ENCODE measurements at places on chromosomes 2 and 18. TPM values are rescaled to one million over a fixed set of nuclear protein-coding genes. Genes with fewer than 3 reads are reported as not detected.

GRCh38 chr2:217853301-217853881 lies 149.4 kb downstream of the TNS1 start:
- peak; percentile 48 for DNase-seq

GRCh38 chr18:36516258-36516657 lies 218.7 kb downstream of the FHOD3 start:
- DNase-seq: no peak

- DNase-seq: no peak
Measured at GRCh38 chr2:201180010-201180409, 2.9 kb upstream of the CASP10 start.

DNA sequence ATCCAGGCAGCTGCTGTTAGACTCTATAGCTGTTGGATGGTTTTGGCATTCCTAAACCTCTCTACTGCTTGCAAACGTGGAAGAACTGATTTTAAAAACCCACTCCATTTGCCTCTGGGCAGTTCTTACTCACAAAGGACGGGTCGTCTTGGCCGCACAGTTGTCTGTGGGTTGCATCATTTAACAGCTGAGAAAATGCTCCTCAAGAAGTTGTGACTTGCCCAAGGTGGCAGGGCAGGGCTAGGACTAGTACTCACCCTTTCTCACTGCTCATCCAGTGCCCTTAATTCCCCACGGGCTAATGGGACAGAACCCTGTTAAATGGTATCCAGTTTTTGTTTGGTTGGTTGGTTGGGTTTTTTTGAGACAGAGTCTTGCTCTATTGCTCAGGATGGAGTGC lies 997 bp upstream of the DRC1 start:
- DNase-seq: no peak

The MARCHF4 gene
- 0.15 TPM for total RNA-seq

All from renal cortical epithelial cell (primary cell).